Stimulated activated CD4-positive, alpha-beta T cell treated with anti-CD3 and anti-CD28 coated beads, Interleukin-4, amount 100 ng/mL, for 1 hour (primary cell): ENCODE measurements at places on chromosomes 11 and 22.

- DNase-seq = no peak
Measured at GRCh38 chr11:8867931-8868631, 42.9 kb upstream of the AKIP1 start.

DNA sequence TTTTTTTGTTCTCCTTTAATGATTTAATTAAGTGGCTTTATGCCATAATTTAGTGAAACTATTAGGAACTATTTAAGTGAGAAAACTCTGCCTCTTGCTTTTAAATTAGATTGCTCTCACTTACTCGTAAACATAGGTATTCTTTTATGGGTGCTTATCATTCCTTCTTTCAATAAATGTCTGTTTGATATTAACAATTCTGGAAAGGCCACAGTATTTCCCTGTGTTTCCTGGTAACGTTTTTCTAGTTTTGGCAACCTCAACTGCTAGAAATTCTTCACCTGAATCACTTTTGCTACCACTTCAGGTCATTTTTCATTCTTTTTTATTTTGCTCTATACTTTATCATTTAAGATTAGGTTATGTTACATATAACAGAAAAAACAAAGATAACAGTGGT, 19.9 kb upstream of the NCR3LG1 start:
- no peak for DNase-seq

DNA sequence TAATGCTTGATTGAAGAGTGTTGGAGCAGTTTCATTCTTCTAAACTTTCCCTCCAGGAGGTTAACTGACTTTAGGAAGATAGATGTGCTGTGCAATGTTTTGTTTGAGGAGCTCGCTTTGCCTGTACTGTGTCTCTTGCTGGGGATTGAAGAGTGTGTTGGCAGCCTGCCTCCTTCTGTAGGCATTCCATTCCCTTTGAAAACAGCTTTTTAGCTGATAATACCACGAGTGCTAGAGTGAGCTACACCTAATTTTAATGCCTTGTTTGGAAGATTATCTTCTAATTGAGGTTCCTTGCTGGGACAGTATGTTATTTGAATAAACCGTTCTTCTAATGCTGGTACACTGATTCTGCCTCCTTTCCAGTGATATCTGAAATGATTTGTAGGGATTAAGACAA, 7.2 kb downstream of the DDX10 start:
- DNase-seq = no peak

DNA sequence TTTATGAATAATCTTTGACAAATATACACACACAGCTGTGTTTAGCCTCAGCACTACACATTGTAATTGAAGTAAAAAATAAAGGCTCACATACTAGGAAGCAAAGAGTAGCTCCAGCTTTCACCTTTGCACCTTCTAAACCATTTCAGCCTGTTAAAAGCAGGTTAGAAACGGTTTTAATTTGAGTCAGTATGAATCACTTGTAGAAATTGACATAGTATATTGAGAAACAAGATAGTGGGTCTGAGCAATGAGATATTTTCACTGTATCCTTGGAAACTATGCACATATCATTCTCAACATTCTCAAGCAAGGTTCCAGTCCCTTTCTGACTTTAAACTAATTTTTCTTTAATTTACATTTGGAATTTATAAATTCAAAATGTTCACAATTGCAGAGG, 380.3 kb downstream of the AASDHPPT start:
- DNase-seq = no peak

GRCh38 chr11:39772525-39773137, 1686.8 kb downstream of the LRRC4C start:
- DNase-seq = no peak

GRCh38 chr11:113474362-113475159, 637 bp downstream of the DRD2 start:
- DNase-seq = peak; percentile 37

GRCh38 chr11:61647529-61647928, 32.7 kb upstream of the DAGLA start:
- no peak for DNase-seq

- no peak for DNase-seq
Measured at GRCh38 chr22:25762147-25762546, 20.2 kb downstream of the MYO18B start.

DNA sequence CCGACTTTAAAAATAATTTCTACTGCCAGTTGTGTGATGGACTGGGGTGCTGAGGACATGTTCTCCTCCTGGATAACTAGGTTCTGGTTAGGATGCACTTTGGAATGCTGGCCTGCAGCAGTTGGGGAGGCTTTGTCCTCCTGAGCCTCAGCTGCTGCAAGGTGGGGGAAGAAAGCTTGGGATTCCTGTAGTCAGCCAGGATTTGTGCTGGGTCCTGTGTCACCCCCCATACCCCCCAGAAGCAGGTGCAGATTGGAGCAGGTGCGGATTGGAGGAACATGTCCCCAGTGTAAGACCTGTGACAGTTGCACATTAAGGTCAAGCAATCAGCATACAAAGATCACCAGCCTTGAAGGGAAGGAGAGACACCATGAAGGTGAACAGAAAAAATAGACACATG, 51.1 kb downstream of the MED15 start:
- DNase-seq = no peak

DNA sequence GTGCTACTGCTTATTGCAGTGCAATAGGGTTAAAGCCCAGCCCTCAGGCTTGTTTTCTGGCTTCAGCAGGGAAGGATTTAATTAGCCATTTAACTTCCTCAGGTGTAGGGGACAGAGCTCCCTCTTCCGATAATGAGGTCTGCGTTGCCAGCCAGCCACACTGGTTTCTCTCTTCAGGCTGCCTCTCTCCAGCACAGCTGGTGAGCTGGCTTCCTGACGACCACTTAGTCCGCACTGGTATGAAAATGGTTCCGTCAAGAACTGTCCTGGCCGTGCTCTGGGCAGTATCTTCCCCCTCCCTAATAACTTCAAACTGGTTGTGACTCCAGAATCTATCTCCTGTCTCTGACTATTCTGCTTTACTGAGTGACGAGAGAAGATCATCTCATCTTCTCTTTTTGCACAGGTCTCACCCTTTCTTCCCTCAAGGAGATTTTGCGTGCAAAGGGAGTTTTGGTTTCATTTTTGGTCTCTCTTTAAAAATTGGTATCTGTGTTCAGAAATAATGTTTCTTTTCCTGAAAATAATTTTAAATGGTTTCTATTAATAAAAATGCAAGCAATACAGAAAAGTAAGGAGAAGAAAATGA, 49.2 kb downstream of the CNTN5 start:
- DNase-seq = no peak
